ENCODE measurements at places on chromosomes 1 and 21.

DNA sequence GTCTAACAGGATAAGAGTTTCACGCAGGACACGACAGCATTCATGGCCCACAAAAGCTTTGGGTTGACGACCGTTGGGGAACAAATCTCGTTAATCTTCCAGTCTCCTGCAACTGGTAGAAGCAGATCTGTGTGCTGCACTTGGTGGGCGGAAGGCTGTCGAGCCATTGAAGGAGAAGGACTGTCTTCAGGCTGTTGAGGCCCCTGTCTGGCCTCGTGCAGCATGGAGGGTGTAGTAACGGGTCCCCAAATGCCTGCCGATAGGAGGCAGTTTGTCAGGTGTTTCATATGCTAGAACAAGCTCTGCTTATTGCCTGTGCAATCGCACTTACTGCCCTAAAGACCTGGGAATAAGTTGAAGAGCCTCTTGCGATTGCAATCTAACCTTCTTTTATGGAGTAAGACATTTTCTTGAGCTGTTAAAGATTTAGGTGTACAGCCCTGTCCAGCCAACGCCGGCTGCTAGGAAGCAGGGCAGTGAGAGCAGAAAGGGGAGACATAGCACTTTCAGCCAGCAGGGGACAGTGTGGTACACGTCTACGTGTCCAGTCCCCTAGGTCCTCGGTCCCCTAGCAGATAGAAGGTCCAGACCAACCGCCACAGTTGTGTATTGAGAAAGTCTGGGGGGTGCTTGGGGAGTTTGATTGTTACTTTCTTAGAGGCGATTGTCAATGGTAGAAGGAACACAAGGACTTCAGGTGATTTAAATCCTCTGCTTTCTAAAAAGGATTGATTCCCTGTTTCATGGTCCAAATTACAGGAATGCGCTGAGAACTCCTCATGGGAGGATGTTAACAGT lies 102.3 kb upstream of the TMPRSS2 start:
- DNase-seq: no peak

DNA sequence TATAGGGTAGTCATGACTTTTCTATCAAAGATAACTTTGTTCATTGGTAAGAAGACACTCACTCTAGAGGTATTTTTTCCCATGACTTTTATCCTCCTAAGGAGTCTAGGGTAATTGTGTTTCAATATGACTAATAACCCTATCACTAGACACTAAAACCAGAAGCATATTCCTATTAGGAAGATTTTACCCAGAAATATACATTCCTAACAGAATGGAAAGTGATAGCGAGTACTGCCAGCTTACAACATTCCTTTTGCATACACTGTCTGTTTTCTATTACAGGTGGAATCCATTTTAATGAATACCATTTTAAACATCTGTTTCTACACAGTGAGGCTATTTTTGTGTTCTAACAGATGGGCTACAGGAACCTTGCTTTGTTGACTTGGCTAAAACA lies 31.4 kb upstream of the C1orf185 start:
- DNase-seq: no peak

DNA sequence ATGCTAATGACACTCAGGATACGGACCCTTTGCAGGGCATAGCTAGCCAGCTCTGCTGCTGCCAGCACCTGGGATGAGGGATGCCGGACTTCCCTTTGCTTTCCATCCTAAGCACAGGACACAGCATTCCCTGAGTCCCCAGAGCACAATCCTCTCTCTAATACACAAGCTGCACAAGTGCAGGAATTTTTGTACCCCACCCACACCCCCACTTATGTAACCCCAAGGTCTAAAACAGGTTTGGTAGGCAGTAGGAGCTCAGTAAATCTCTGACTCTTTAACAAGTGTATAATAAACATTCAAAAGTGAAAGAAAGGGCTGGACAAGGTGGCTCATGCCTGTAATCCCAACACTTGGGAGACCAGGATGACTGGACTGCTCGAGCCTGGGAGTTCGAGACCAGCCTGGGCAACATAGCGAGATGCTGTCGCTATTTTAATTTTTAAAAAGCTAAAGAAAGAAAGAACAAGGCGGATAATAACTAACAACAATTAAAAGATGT lies 42.2 kb upstream of the IGSF3 start:
- no peak for DNase-seq

DNA sequence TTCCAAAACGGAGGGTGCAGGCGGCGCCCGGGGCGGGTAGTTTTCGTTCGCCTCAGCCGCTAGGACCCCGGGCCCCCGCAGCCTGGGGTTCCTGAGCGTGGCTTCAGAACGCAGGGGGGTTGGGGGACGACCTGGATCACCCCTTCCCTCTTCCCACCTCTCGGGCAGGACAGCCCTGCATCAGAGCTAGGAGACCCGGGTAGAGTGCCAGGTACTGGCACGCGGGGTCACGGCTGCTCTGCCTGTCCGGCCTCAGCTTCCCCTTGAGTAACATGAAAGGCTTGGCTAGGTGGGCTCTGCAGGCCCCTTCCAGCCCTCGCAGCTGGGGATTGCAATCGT lies 484 bp downstream of the DFFB start:
- no peak for DNase-seq

GRCh38 chr21:31335957-31336738 lies 7.9 kb downstream of the TIAM1 start:
- no peak for DNase-seq

DNA sequence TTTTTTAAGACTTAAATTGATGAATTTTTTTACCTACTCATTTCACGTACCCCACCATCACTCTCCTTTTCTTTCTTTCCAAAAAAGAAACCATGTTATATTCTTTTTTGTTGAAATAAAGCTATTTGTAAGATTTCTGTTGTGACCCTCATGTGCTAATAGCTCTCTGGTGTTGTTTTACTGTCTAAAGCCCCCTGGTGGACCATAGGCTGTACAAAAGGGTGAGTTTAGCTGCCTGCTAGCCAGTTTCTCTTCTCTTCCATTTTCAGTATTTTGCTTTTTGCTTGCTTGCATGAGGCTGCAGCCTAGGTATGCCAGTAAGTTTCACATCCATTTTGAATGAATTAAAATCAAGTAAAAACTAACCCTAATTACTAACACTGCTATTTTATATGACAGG lies 15.6 kb upstream of the VAMP3 start:
- DNase-seq: no peak

DNA sequence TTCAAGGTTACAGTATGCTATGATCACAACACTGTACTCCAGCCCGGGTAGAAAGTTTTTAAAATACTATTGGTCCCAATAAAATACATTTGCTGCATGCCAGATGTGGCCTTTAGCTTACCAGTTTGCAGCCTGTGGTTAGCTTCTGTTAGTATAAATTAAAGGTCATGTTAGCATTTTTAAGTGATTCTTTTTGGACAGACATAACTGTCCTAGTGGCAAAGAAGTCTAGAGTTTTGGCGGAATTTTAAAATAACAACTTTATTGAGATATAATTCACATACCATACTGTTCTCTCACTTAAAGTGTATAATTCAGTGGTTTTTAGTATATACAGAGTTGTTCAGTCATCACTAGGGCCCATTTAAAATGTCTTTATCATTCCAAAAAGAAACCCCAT lies 24.3 kb upstream of the TMEM39B start:
- no peak for DNase-seq

GRCh38 chr1:71780681-71781080 lies 501.7 kb downstream of the NEGR1 start:
- DNase-seq: no peak

GRCh38 chr1:181809991-181810545 lies 251.4 kb downstream of the ZNF648 start:
- DNase-seq: no peak

DNA sequence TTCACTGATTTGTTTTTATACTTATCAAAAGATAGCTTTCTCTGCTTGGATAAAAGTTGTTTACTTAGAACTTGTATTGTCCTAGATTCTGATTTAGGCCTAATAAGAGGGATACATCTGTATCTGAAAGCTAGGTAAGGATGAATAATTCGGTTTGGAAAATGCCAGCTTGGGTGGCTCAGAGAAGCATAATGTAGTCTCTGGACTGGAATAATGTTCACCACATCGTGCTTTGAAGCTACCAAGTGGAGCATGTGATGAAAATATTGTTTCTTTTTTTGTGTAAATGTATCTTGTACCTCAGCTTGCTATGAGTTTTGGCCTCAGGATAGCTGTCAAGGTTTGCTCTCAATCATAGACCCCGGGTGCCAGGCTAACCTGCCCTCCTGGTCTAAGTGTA lies 49.2 kb downstream of the VPS13D start:
- no peak for DNase-seq

GRCh38 chr1:30469426-30469825 lies 254.0 kb downstream of the MATN1 start:
- no peak for DNase-seq

- DNase-seq: no peak
These were observed 54.7 kb downstream of the VPS13D start for GRCh38 chr1:12284486-12284885.

DNA sequence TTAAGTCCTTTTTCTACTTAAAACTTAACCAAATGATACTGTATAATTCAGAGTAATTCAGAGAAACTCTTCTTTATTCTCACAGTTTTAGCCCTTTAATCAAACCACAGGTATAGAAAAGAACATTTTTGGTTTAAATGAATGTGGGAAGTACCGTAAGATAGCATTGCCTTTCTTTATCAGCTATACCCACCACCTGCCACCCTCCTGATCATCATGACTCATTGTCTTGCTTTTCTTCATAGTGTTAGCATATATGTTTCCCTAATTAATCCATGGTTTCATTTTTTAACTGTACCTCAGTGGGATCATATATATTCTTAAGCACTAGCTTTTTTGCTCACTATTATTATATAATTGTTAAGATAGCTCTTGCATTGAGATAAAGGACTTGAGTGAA lies 27.5 kb upstream of the ANGPTL1 start:
- no peak for DNase-seq

DNA sequence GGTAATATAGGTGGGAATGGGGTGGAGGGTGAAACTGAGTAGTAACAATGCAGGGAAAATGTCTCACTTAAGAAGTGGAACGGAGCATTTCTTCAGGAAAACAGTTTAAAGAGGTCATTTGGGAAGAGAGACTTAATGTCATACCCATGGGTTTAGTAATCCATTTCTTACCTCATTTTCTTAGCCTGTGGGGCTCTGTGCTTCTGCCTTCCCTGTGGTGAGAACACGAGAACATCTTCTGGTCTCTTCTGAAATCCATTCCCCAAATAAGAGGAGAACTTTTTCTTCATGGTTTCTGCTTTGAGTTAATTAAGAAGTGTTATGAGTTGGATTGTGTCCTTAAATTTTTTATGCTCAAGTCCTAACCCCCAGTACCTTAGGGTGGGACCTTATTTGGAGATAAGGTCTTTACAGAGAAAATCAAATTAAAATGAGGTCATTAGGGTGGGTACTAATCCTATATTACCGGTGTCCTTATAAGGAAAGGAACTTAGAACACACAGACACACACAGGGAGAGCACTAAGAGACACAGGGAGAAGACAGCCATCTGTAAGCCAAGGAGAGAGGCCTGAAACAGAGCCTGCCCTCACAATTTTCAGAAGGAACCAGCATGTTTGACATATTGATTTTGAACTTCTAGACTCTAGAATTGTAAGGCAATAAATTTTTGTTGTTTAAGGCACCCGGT lies 5.4 kb downstream of the CCDC190 start:
- DNase-seq: no peak

DNA sequence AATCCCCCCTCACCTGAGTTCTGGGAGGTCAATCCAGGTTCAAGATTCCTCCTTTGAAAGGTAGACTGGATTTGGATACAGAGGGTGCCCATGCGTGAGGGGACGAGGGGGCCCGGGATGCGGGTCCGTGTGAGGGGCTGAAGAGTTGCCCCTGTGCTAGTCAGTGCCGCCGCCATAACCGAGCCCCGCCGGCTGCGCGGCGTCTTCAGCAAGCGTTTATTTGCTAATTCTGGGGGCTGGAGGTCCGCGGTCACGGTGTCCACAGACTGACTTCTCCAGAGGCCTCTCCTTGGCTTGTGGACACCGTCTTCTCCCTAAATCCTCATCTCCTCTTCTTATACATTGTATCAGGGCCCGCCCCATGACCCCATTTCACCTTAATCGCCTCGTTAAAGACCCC lies 20.9 kb upstream of the SAMD11 start:
- DNase-seq: no peak

DNA sequence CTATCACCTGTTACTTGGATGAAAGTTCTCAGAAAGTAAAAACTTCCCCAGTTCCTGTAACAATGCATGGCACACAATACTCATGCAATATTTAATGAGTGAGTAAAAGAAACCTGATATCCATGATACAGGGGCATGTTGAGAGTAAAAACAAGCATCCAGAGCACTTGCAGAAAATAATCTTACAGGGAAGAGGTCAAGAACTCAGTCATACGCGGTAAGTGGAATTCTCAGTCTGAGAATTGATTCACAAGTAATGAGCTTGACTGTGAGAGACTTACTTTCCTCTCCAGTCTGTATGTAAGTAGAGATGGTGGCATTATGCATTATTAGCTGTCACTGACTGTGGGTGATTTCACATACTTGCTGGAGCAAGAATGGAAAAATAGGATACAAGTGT lies 976.9 kb downstream of the BRINP3 start:
- DNase-seq: no peak

Data from anterior cingulate cortex (tissue), 58 donors.